ENCODE measurements at places on chromosomes 6 and 20. TPM values are rescaled to one million over a fixed set of nuclear protein-coding genes. Genes with fewer than 3 reads are reported as not detected.

GRCh38 chr6:108771421-108771820 lies 76.8 kb upstream of the ARMC2 start:
- no peak for DNase-seq

The SUPT3H gene
- 9.6 TPM for polyA plus RNA-seq

The WFDC10B gene
- 1.5 TPM for polyA plus RNA-seq

DNA sequence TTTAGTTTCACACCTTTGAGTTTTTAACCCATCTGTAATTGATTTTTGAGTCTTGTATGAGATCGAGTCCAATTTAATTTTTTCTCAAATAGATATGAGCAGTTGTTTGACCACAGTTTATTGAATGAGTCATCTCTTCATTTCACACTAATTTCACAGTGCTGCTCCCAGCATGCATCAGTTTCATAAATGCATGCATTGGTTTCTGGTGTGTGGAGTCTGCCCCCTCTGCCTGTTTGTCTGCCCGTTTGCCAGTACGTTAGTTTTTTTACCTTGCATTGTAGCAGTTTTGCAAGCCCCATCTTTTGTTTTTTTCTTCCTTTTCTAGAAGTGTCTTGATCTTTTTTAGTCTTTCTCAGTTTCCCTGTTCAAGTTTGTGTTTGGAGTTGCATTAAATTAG lies 11.9 kb downstream of the SLX4IP start:
- peak; percentile 29 for DNase-seq

Data from lung (tissue), 17 donors.